ENCODE measurements at places on chromosomes 12 and 14.

DNA sequence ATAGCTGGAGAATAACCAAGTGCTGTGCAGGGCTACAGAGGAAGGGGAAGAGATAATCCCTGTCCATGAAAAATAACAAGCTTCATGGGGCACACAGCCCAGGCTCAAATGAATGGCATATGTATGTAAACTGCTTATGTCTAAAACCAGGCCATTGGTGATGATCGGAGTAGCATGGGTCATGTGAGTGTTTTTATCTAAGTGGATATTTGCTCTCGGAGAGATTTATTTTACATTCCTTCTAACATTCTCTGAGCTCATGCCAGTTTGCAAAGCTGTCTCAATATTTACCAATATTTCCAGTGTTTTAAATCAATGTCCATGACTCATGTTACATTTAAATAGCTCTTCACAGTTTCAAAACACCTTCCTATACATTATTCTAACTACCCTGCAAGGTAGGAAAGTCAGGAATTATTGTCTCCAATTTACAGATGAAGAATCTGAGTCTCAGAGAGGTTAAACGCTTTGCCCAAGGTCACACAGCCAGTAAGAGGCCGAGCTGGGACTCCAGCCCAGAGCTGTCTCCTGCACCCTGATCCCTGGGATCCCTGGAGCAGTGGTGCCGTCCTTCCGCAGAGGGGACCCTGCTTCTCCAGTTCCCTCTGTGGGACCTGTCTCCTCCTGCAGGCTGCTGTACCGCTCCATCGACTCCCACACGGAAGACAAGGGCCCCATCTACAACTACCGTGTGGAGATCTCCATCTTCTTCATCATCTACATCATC is 186.7 kb upstream of the FKBP4 start:
- DNase-seq = no peak

- no peak for DNase-seq
Observed at GRCh38 chr12:31765931-31766330, 37.1 kb upstream of the AMN1 start.

- peak; percentile 76 for DNase-seq
Observed at GRCh38 chr14:33120341-33120740, 181.7 kb downstream of the NPAS3 start.

- DNase-seq = peak; percentile 92
Observed at GRCh38 chr14:100640471-100641273, 53.5 kb upstream of the BEGAIN start.

GRCh38 chr14:53735916-53736315 is 220.7 kb downstream of the BMP4 start:
- DNase-seq = no peak

DNA sequence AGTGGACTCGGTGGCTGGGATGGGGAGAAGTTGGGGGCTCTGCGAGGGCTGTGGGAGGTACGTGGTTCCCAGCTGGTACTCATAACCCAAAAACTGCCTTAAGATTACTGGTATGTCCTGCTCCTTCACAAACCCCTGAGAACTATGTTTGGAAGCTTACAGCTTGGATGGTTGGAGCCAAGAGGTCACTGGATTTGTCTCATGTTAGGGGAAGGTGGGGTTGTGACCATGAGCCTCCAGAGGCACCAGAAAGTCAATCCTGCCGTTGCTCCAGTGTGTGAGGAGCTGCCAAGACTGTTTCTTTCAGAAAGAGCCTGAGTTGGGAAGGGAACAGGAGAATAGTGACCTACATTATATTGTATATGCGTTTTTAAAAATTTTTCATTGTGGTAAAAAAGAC is 33.5 kb downstream of the TEAD4 start:
- no peak for DNase-seq

DNA sequence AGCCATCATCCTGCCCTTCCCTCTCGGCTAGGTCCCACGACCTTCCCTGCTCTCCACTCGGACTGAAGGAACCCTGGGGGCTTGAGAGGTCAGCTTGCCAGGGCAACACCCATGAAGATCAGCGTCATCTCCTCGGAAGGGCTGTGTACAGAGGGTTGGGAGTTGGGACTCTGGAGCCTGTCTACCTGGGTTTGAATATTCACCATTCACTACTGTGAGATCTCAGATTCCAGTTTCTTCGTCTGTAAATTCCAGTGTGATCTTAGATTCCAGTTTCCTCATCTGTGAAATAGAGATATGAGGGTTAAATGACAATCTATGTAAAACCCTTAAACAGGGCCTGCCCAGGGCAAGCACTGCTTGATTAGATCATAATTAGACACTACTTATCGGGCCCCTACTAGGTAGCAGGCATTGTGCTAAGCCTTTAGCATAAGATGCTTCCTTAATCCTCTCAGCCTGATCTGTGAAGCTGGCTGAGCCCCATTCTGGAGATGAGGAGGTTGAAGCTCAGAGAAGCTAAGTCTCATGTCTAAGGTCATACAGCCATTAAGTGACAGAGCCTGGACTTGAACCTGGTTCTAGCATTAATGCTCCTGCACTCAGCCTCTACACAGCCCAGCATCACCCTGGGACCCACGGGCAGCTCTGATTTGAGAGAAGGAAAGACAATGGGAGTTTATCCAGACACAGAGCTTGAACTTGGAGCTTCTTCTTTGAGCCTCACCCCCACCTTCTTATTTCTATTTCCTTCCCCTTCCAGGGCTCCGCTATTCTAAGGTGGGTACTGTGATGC is 612 bp upstream of the ZDHHC22 start:
- DNase-seq = no peak

DNA sequence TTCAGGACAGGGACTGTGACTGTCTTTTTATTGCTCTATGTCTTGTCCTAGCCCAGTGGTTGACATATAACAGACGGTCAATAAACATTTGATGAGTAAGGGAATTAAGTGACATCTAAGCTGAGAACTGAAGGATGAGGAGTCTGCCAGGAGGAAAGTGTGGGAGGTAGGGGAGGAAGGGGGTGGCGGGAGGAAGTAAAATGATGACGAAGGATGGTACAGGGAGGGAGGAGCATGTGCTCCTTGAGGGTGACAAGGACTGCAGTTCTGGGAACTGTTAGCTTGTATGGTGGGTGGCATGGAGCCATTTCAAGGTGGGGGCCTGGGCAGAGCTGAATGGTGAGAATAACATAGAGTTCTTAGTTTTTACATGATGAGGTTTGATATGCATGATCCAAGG is 64.4 kb downstream of the RGS6 start:
- DNase-seq = no peak

- DNase-seq = peak; percentile 21
Observed at GRCh38 chr14:55749201-55749812, 169.3 kb downstream of the KTN1 start.

DNA sequence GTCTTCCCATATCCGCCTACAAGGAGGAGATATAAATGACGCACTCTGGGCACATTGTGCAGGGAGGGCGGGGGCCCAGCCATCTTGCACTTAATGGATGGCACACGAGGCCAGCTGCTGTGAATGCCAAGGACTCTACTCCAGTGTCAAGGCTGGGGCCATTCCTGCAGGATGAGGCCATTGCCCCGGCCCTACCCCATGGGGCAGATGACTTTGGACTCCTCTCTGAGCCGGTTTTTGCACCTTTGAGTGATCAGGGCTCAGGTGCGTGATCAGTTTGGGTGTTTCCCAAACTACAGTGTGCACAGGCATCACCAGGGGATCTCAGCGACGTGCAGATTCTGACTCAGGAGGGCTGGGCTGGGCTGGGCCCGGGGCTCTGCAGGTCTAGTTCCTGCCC is 16.1 kb downstream of the MMAB start:
- no peak for DNase-seq

- DNase-seq = no peak
Observed at GRCh38 chr14:87434011-87434410, 559.0 kb downstream of the GALC start.

DNA sequence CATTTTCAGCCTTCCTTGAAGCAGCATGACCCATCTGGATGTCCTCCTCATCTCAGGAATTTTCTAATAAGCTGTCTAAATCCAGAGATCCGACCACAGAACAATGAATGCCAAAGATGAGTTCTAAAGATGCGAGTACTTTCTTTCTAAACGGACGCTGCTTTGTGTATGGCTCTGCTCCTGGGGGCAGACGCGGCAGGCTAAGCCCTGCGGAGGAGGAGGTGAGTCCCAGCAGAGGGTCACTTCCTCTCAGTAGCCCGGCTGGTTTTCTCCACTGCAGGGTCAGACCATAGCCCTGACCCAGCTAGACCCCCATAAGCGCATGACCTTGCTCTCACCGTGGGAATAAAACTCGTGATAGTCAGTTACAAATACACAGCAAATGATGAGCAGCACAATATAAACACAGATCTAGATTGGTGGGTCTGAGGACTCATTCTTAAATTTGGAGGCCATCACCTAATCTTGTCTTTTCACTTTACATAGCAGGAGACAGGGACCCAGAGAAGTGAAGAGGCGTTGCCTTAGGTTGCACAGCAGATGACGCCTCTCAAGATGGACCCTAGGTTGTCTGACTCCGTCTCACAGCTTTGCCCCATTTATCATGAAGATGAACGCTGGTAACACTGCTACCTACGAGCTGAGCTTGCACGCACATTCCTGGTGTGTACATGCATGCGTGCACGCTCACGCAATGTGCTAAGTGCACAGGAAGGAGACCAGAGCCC is 16.6 kb downstream of the SSH1 start:
- peak; percentile 65 for DNase-seq

DNA sequence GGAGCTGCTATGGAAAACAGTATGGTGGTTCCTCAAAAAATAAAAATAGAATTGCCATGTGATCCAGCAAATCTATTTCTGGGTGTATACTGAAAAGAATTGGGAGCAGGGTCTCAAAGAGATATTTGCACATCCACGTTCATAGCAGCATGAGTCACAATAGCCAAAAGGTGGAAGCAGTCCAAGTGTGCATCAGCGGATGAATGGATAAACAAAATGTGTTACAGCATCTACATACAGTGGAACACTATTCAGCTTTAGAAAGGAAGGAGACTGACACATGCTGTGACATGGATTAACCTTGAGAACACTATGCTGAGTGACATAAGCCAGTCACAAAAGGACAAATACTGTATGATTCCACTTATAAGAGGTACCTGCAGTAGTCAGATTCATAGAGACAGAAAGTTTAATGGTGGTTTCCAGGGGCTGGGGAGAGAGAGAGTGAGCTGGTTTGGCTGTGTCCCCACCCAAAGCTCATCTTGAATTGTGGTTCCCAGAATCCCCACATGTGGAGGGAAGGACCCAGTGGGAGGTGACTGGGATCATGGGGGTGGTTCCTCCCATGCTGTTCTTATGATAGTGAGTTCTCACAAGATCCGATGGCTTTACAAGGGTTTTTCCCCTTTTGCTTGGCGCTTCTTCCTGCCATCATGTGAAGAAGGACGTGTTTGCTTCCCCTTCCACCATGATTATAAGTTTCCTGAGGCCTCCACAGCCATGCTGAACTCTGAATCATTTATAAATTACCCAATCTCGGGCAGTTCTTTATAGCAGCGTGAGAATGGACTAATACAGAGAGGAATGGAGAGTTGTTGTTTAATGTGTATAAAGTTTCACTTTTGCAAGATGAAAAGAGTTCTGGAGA is 17.6 kb upstream of the TBC1D30 start:
- DNase-seq = peak; percentile 49

DNA sequence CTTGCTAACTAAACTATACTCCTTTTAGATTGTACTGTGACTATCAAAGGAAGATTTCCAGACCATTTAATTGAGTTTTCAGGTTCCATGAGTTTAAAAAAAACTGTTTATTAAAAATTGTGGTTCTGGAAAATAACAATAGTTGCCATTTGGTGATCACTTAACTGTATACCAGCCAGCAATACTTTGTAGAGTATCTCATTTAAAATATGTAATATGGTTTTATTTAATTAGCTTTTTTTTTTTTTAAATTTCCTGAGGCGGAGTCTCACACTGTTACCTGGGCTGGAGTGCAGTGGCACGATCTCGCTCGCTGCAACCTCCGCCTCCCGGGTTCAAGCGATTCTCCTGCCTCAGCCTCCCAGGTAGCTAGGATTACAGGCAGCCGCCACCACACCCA is 7.4 kb downstream of the MARK3 start:
- DNase-seq = no peak

- peak; percentile 12 for DNase-seq
Observed at GRCh38 chr14:74754157-74754556, 9.0 kb upstream of the YLPM1 start.

DNA sequence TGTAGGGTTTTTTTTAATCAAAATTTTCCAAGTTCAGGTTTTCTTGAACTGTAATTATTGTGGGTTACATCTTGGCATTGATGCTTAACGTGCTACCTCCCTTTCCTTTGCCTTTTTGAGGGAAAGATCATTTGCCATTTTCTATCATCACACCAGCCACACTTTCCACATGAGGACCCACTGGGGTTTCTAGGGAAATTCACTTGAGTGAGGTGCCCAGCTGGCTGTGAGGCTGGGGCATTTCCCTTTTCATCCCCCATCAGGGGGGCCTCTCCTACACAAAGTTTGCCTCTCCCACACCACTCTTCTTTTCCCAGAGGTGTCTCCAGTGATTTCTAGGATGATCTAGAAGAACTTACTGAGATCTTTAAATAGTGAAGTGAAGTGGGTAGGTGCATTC is 335.7 kb downstream of the BMP4 start:
- DNase-seq = no peak

GRCh38 chr12:123064885-123065619 is 84.6 kb downstream of the ARL6IP4 start:
- DNase-seq = no peak

DNA sequence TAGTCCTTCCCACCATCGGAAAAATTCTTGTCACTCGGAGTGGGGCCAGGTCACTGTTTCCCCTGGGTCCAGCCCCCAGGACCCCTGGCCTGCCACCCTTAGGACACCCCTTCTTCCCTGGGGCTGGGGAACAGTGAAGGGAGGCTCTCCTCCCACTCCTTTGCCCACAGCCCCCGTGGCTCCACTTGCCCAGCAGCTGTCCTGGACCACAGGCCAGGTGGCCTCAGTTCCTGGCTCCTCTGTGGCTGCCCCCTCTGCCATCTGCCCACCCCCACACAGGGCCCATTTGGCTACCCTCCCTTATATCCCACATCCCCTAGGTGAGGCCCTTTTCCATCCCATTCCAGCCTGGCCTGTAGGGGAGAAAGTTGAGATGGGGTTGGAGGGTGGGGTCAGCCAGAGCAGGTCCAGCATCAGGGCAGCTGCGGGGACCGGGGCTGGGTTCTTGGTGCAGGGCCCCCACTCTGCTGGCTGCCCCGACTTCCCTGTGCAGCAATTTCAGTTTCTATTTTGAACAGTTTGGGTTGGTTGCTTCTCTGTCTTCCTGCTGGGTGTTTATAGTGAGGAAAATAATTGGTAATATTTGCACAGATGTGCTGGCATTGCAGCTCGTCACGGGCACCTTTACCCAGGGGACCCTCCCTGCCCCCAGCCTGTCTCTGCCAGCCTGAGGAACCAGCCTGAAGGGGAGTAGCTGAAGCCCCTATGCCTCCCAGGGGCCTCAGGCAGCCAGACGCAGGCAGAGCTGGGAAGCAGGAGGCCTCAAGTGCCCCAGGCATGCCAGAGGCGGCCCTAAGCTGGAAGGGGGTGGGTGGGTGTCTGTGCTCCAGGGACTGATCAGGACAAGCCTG is 23.4 kb downstream of the SYNDIG1L start:
- DNase-seq = no peak

- DNase-seq = no peak
Observed at GRCh38 chr14:92563765-92564285, 50.2 kb downstream of the RIN3 start.

- peak; percentile 33 for DNase-seq
Observed at GRCh38 chr12:19125325-19125724, 4.2 kb upstream of the PLEKHA5 start.
